Ureter (tissue), 1 donor: ENCODE measurements at places on chromosomes 16 and 17. TPM values are rescaled to one million over a fixed set of nuclear protein-coding genes. Genes with fewer than 3 reads are reported as not detected.

- no peak for DNase-seq
Observed at GRCh38 chr17:28367641-28368305, 2.3 kb downstream of the VTN start.

DNA sequence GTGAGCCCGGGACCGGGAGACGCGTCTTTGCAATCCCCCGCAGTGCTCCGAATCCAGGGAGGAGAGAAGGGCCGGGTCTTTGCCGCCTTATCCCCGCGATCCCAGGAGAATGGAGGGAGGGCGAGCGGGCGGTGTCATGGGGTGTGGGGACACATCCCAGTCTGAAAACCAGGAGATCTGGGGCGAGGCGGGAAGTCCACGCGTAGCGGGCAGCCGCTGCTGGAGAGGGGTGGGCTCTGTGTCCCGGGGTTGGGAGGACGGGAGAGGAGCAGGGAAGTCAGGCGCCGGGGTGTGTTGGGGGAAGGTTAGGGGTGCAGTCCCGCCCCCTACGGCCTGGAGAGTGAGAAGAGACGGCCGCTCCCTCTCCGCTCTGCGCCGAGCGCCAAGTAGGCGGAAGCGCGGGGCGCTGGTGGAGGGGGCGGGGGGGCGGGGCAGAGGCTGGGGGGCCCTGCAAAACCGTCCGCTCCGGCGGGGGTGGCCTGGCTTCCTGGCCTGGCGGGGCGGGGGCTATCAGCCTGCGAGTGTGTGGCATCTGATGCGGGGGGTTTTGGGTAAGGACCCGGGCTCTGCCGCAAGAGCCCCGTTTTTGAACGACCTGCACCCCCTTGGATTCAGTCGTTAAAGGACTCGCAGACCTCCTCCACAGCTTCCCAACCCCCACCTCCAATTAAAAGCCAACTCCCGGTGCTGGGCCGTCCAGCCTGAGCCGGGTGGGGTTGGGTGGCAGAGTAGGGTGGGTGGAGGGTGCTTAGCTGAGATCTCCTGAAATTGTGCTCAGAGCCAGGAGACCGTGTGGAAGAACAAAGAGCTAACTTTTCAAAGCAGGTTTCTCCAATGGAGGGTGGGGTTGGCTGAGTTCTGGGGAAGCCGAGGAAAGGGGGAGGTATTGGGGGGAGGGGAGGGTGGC lies 654 bp downstream of the LASP1 start:
- DNase-seq = peak; percentile 86

GRCh38 chr17:57352665-57353175 lies 96.4 kb downstream of the MSI2 start:
- DNase-seq = no peak

Gene SNAI3
- 1.8 TPM for total RNA-seq

DNA sequence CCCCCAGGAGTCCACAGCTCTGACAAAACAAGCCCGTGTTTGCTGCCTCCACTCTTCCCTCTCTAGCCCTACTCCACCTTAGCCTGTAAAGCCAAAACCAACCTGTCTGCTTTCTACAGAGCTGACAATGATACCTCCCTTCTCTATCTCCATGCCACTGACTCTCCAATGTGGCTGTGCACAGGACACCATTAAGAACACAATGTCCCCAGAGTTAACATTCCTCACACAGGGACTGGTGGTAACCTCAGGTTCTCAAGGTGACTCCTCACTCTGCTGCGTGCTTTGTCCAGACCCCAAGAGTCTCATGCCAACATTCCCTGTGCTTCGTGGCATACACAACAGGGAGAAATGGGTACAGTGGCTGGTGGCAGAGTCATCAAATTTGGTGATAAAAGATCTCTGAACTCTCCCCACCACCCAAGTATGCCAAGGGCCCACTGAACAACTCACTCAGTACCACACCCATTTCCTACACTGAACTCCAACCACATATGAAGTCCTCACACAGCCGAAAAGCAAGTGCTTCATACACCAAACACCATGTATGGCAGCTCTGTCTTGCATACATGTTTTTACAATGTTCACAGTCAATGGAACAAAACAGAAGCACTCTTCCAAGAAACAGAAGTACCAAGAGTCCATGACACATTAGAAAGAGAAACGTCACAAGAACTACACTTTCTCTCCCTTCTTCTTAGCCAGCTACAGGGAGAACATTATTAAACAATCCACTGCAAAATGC lies 21.1 kb downstream of the CSNK2A2 start:
- DNase-seq = no peak

Gene FNDC8
- total RNA-seq = not detected

Gene C17orf67
- 3.2 TPM for total RNA-seq

- no peak for DNase-seq
Observed at GRCh38 chr17:27485125-27485524, 28.9 kb downstream of the KSR1 start.

DNA sequence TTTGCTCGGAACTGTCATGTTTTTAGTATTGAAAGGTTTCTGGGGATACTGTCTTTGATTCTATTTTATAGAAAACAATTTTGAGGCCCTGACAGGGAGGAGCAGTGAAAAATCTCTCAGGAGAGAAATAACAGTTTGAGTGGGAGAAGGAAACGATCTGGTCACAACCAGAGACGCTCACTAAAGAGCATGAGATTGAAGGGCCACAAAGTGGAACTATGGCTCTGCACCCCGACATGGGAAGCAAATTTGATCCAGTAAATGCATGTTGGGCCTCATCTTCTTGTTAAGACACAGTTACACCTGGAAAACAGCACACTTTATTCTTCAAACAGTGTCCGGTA lies 492 bp downstream of the ERAL1 start:
- DNase-seq = no peak

Gene PERCC1
- total RNA-seq = not detected

GRCh38 chr16:84806890-84807258 lies 12.9 kb upstream of the CRISPLD2 start:
- no peak for DNase-seq

GRCh38 chr17:50199803-50200456 lies 1.5 kb downstream of the COL1A1 start:
- DNase-seq = peak; percentile 95

DNA sequence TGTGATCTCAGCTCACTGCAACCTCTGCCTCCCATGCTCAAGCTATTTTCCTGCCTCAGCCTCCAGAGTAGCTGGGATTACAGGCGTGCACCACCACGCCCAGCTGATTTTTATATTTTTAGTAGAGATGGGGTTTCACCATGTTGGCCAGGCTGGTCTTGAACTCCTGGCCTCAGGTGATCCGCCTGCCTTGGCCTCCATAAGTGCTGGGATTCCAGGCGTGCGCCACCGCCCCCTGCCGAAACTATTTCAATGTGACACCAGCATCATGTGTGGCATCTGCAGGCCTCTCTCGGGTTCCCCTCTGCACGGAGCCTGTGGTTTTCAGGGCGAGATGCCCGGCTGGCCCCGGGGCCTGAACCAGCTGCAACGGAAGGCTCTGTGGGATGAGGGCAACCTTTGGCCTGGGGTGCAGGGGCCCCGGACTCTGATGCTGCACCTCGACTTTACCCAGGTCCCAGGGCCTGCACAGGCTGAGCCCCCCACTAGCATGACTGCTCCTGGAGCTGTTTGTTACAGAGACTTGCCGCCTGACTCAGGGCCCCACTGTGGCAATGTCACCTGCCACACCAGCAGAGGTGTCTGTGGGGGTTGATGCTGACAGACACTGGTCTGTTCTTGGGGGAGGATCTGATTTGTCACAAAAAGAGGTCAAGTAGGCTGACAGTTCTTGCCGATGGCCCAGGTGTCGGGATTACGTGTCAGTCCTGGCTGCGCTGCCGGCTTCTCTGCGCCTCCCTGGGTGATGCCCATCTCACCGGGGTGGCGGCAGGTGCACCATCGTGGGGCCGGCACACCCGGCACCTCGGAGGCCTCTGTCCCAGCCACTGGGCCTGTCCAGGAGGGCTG lies 8.6 kb upstream of the TEX19 start:
- no peak for DNase-seq
